ENCODE measurements at places on chromosomes 11 and 22. TPM values are rescaled to one million over a fixed set of nuclear protein-coding genes. Genes with fewer than 3 reads are reported as not detected.

The ZBTB3 gene
- polyA plus RNA-seq, result 52.2 TPM

The CDCA5 gene
- 64.9 TPM for polyA plus RNA-seq

The C11orf87 gene
- 0.50 TPM for polyA plus RNA-seq

The LRP5 gene
- 38.3 TPM for polyA plus RNA-seq

The SLC15A3 gene
- polyA plus RNA-seq, result 14.2 TPM

The LRP4 gene
- polyA plus RNA-seq, result 6.0 TPM

The BDNF gene
- polyA plus RNA-seq, result 4.2 TPM

The HIPK3 gene
- polyA plus RNA-seq, result 5.5 TPM

The CHRNA10 gene
- polyA plus RNA-seq, result 0.45 TPM

The ALDH3B2 gene
- polyA plus RNA-seq, result not detected

The OR8B8 gene
- polyA plus RNA-seq, result not detected

The KRTAP5-5 gene
- not detected for polyA plus RNA-seq

The IGLL1 gene
- polyA plus RNA-seq, result not detected

The MS4A3 gene
- polyA plus RNA-seq, result not detected

The MMP27 gene
- not detected for polyA plus RNA-seq

Measured in GM23338 (cell line).